GF-D8 (cell line): ENCODE measurements at places on chromosomes 12 and 14.

- no peak for DNase-seq
These were observed 51.3 kb downstream of the IFNG-AS1 start for GRCh38 chr12:68040450-68041075.

DNA sequence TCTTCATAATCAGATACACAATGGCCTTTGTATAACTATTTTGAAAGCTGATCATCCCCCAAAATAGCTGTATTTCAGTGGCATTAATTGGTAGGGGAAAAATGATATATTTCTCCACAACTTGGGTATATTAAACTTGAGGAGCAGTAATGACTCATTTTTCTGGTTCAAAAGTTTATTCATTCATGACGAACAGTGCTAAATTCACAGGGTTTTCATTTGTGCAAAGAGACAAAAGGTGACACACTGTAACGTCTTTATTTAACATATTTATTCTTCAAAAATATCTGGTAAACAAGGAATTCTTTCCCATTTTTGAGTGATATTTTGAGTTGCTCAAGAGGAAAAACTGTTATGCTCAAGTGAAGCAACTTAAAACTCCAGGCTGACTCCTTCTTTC is 415.5 kb upstream of the SOX5 start:
- no peak for DNase-seq

- DNase-seq: no peak
These were observed 6.9 kb downstream of the PHETA1 start for GRCh38 chr12:111361717-111362576.

DNA sequence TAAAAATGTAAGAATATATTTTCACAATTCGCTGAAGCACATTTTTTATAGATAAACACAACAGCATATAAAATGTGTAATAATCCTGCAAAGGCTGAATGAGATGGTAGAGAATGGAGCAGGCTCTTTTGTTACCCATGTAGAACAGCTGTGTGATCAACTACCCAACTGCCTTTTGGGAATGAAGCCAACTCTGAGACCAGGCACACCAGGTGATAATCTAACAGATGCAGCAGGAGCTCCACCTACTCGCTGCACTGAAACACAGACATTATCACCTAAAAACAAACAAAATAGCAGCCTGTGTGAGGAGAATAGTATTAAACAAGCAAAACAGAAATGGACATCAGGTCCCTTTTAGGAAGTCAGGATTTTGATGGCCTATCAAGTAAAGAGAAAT is 183.3 kb downstream of the CCDC59 start:
- no peak for DNase-seq

- peak; percentile 23 for DNase-seq
These were observed 43.0 kb downstream of the EVL start for GRCh38 chr14:100108042-100108825.

DNA sequence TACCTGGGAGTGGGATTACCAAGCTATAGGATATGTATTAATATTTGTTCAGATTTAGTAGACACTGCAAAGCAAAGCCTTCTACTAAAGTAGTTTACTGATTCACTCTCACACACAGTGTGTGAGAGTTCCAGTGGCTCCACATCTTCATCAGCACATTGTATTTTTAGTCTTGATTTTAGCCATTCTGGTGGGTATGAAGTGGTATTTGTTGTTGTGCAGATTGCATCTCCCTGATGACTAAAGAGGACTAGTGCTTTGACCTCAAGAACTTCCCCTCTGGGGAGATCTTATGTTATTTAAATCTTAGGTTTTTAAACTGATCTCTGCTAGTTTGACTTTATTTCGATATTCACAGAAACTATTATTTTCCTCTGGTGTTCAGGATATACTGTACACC is 479.7 kb upstream of the RGS6 start:
- no peak for DNase-seq

DNA sequence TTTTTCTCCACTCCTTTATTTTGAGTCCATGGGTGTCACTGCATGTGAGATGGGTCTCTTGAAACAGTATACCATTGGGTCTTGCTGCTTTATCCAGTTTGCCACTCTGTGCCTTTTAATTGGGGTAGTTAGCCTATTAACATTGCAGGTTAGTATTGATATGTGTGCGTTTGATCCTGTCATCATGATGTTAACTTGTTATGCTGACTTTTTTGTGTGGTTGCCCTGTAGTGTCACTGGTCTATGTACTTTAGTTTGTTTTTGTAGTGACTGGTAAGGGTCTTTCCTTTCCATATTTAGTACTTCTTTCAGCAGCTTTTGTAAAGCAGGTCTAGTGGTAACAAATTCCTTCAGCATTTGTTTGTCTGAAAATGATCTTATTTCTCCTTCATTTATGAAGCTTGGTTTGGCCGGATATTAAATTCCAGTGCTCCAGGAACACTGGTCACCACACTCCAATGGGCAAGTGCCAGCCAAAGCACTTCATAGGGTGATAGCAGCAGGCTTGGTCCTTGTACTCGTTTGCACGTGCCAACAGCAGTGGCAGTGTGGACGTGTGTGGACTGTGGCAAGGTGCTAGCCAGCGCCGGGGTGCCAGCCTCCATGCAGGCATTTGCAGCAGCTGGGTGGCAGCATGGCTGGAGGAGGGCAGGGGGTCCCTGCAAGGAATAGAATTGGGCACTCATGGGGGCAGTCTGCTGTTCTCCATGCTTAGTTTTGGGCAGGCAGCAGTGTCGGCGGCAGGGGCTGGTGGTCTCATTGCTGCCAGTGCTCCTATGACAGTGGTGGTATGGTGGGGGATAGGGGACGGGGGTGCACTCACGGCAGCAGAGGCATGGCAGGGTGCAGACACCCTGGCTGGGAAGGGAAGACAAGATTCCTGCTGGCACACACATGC is 53.5 kb downstream of the FRS2 start:
- DNase-seq: no peak

DNA sequence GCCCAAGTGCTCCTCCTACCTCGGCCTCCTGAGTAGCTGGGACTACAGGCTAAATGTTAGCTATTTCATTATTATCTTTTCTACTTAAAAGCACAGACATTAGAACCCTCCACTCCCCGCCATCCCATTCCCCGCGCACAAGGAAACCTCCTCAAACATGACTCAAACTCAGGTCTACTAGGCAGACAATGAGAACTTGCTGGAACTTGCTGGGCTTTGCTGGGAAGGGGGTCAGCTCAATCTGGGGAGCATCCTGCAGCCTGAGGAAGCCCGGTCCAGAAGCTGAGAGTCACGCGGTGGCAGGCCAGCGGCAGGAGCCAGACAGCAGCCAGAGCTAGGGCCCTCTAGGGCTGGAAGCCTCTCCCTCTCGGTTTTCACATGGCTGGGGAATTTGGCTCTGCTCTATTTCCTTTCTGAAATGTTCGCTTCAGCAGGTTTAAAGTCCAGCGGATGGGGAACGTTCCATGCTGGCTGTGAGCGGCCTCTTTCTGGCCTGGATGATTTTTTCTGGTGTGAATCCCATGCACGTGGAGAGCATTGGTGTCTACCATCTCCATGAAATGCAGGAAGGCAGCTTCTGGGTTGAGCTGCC is 68.5 kb downstream of the SLC6A12 start:
- DNase-seq: no peak

DNA sequence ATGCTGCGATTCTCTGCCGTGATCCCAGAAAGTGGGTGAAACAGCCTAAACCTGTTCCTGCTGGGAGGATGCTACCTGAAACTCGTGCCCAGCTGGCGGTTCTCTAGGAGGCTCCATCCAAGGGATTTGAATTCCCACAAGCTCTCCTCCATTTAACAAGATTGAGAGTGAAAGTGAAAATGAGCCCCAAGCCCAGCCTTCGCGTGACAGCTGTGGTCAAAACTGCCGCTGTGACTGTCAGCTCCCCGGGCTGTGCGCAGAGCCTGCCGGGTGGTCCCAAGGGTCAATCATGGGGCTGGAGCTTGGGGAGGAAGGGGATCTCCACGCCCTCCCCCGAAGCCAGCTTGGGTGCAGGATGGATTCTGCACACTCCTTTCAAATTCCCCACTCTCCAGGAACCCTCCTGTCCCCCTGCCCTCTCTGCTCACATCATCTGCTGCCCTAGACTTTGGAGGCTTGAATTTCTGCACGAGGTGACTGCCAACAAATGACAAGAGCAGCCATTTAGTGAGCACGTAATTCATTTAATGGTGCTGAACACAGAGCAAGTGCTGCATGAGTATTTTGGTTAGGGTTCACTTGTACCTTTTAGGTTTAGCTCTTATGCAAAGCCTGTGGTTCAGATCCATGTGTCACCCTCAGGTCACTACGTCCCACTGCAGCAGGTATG is 5.3 kb downstream of the ASB2 start:
- DNase-seq: no peak

DNA sequence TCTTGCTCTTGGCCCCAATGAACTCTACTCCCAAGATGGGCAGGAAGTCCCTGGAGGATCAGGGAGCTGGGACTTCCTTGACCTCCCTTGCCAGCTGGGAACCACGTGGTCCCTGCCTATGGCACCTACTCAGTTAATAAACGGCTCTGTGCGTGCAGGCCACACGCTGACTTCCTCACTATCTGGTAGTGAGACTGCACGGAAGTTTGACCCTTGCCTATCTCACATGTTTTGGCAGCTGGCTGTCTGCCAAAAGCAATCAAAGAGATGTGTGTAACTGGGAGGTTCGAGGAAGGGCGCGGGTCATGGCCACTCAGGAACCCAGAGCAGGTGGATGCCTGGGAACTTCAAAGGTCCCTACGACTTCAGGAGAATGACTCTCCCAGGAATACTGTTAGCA is 57.9 kb downstream of the RFLNA start:
- peak; percentile 63 for DNase-seq

GRCh38 chr14:22837114-22837749 is 847 bp downstream of the MMP14 start:
- DNase-seq: no peak

- DNase-seq: no peak
These were observed 293.2 kb downstream of the FOXN3 start for GRCh38 chr14:89123851-89124250.

GRCh38 chr12:123571343-123571813 is 13.0 kb upstream of the TMED2 start:
- DNase-seq: no peak

GRCh38 chr14:100599981-100600380 is 12.8 kb upstream of the BEGAIN start:
- DNase-seq: no peak

DNA sequence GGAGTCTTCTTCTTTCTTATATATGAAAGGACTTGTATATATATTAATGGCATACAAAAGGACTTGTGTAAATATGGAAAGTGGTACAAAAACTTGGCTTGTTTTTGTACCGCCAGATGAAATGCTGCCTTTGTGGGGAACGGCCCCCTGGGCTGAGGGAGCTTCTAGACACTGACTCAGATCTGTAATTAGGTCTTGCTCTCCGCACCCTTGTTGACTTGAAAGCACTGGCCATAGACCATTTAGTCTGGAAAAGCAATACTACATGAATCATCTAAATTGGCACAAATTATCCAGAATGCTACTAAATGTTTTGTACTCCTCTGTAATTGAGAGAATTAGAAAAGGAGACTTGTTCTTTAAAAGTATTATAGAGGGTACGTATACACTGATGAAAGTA is 399.9 kb upstream of the RGS6 start:
- no peak for DNase-seq

GRCh38 chr12:100214518-100214917 is 13.9 kb downstream of the ACTR6 start:
- no peak for DNase-seq

DNA sequence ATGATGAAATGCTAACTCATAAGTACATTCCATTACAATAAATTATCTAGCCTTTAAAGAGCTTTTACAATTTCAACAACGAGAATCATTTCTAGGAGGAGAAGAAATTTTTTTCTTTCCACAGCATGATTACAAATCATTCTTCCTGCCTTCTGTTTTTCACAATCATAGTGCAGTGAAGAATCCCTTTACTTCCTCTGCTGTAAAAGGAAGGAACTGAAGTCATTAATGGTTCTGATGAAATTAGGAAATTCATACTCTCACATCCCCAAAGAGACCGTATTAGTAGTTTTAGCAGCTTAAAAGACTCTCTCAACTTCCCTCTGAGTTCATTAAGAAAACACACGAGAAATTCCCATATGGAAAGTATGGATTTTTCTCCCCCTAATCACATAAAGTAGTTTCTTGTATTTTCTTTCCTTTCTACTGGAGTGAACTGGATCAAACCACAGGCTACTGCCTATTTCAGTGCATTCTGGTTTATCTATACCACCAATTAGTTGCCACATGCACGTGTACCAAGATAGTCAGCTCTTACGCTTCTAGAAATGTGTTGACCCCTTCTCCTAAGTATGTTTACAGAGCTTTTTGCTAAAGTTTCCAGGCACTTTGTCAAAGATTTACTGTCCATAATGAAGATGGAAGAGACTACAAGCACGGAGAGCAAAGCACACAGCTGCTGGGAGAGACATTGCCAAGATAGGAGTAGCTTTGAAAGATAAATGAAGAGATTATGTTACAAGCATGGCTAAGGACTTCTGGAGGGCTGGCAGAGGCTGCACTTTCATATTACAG is 58.9 kb upstream of the KITLG start:
- DNase-seq: no peak

- no peak for DNase-seq
These were observed 612.0 kb downstream of the VRK1 start for GRCh38 chr14:97408937-97409815.

DNA sequence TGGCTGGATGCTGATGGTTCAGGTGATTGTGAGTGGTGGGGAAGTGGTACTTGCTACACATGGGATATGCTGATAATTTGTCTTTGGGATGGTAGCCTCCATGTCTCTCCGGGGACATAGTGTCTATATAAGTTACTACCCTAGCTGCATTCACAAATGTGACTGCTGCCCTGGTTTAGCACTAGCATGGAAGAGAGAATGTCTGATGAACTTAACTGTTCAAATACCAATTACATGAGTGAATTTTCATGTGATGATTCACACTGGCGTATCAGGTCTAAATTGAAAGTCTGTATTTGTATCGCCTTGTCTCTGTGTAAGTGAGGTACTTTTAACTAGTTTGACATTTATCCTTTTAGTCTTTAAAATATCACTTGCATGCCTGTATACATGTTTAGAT is 34.4 kb downstream of the ATF7IP start:
- no peak for DNase-seq

DNA sequence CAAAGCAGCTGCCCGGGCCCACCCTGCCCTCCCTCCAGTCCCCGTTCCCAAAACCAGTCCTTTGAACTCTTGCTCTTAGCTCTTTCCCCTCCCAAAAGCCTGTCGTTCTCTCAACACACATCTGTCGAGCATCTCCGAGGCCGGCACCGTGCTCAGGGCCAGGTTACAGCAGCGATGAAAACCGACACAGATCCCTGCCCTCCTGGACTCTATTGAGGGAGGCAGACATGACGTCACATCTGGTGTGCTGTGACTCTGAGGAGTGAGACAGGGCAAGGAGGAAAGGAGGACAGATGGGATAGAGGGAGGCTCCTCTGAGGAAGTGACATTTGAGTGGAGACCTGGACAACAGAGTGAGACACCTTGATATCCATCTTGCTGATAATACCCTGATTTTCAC is 34.6 kb upstream of the PWP1 start:
- DNase-seq: no peak

GRCh38 chr12:90515199-90516175 is 439.5 kb downstream of the CCER1 start:
- DNase-seq: no peak
